Cortex of kidney (tissue), 1 donor: ENCODE measurements at places on chromosomes 6 and 20.

DNA sequence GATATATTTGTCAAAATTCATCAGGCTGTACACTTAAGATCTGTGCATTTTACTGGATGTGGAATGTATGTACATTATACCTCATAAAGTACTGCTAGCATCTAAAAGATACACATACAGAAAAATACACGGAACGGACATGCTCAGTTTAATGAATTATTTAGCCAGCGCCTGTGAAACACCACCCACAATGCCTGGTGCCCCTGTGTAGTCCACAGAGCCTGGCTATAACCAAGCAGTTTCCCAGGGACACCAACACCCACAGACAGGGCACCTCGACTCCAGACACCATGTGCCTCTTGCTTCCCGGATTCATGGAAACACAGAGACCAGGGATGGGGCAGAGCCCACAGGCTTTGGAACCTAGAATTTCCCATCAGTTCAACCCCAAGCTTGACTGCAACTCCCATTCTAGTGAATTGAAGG, 17.4 kb upstream of the ARMC12 start:
- no peak for DNase-seq

DNA sequence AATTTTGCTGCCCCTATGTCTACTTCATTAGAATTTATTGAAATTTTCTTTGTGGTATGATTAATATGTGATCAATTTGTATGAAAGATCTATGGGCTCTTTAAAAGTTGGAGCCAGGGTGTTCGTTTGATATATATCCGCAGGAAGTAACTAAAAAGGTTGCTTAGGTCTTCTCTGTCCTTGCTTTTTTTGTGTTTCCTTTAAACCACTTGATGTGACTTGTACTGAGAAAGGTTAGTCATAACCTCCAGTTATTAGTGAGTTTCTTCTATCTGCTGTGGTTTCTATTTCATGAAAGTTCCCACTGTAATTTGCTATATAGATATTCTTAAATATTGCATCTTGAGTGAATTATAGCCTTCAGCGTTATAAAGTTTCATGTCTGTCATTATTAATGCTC, 585.3 kb upstream of the ARID1B start:
- DNase-seq: no peak

DNA sequence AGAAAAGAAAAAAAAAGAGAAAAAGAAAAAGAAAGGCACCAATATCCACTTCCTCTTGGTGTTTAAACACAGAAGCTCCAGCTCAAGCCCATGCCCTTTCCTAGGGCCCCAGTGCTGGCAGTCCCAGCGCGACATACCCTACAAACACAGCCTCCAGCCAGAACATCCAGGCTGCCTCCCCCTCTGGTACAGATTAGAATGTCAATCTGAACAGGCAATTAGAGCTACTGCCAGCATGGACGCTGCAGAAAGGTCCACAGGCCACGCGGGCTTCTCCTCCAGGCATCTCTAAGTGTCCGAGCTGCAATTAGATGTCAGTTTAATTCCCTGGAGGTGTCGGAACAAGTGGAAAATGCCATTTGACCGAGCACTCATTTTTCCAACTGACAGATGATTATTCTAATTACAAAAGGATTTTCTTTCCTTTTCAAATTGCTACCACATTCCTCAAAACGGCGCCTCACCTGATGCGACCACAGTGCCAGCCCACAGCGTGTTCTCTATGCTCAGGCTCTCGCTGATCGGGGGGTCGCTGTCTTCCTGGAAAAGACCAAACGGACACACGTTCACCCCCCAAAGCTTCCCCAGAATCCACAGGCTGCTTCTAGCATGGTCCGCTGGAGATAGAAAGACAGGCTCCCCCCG, 79.5 kb downstream of the ATP9A start:
- no peak for DNase-seq

DNA sequence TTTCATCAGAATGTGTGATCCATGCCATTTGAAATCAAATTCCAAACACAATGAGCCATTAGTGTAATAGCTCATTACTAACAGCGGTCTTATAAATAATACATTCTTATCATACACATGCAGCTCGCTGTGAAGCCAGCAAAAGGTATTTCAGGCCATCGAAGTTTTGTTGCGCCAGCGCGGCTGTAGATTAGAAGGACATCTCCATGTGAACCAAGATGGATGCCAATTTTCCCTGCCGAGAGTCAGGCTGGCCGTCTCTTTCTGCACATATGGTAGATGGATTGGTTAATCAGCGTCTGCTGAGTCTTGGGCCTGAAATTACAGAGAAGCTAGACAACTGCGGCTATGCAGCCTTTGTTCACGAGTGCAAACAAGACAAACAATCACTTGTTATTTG, 44.1 kb downstream of the CFAP61 start:
- DNase-seq: no peak

- DNase-seq: peak; percentile 26
These were observed 10.7 kb downstream of the SDC4 start for GRCh38 chr20:45337367-45338120.

DNA sequence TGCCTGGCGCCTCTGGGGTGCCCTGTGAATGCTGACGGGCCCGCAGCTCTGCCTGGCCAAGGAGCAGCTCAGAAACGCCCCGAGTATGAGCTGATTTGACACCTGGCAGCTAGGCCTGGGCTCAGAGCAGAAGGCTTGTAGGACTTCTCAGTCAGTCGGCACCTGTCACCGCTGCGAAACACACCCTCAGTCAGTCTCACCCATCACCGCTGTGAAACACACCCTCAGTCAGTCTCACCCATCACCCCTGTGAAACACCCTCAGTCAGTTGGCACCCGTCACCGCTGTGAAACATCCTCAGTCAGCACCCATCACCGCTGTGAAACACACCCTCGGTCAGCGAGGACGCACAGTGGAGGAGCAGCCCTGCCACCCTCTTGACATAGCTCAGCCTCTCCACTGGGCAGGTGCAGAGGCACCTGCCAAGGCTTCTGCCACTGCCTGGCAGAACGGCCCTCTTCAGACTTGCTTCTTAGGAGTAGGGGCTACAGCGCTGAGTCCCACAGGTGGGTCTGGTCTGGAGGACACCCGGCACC, 109.0 kb downstream of the PSMB1 start:
- no peak for DNase-seq

GRCh38 chr20:59508729-59509128, 95.6 kb upstream of the PHACTR3 start:
- DNase-seq: no peak

DNA sequence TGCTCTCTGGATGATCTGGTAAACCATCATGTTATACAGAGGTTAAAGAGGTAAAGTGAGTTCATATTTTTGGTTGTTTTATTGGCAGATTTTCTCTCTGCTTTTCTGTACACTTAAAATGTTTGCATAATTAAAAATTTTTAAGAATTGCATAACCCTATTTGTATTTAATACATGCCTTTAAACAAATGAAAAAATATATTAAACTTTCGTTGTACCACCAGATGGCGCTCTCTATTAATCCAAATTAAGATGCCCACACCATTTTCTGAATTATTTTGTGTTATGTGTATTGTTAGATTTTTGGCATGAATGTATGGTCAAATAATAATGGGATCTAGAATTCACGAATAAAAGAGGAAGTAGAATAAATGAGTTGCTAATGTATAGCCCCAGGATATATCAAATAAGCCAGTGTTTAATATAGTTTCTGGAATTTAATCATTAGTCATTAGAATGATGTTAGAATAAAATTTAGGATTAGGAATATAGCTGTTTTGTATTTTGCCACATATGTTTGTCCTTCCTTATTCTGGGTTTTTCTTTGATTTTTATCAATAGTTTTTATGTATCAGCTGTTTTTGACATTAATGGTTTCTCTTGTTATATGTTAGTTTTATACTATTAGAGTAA, 38.9 kb downstream of the SMAP1 start:
- DNase-seq: no peak

DNA sequence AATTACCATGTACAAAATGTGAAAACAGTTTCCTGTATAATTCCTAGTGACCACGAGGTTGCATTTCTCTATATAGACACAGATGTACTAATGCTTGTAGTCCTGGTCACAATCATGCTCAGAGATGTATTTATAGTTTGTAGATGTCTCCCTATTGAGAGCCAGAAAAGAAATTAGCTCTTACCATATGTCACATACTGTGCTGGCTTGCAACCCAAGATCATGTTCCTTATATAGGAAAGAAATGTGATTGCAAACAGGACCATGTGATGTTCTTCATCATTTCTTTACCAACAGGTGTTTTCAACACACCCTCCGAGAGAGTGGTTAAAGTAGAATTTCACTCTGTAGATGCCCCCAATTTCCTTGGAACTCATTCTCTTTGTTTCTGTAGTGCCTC, 369.4 kb downstream of the CBLN4 start:
- DNase-seq: no peak
